ENCODE measurements at places on chromosomes 11 and 22.

- no peak for DNase-seq
Observed at GRCh38 chr11:69253028-69253427, 40.9 kb upstream of the MYEOV start.

GRCh38 chr11:128563308-128563707, 24.1 kb downstream of the ETS1 start:
- DNase-seq = no peak

- DNase-seq = no peak
Observed at GRCh38 chr11:67321313-67321871, 18.1 kb downstream of the SSH3 start.

DNA sequence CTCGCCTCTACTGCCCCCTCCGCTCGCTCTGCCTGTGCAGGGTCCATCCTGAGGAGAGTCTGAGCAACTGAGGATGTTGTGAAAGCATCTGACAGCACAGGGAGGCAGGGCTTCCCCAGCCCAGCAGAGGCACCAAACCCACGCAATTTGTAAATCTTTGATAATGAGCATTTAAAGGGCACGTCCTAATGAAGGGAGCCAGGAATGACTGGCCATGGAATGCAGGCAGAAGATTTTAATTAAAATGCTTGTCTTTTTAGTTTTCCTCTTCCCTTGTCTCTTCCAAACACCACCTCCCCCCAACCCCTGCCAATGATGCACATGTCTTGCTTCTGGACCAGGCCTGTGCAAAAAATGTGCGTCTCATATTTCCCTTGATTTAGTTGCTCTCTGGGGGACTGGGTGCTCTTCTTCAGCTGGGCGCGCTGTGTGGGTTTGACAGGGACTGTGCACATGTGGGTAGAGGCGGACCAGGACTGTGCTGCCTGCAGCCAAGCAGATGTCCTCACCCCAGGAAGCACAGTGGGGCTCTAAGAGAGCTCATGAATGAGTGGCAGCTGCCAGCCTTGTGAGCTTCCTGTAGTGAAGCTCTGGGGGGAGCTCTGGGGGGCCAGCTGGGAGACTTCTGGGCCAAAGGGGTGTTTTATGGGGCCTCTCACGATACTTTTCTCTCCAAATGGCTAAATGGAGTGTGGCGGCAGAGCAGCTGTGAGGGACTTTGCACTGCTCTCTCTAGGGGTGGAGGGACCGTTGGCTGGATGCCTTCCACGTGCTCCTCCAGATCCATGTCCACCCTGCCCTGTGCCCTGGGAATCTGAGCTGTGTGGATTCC, 273.5 kb downstream of the ST3GAL4 start:
- DNase-seq = no peak

DNA sequence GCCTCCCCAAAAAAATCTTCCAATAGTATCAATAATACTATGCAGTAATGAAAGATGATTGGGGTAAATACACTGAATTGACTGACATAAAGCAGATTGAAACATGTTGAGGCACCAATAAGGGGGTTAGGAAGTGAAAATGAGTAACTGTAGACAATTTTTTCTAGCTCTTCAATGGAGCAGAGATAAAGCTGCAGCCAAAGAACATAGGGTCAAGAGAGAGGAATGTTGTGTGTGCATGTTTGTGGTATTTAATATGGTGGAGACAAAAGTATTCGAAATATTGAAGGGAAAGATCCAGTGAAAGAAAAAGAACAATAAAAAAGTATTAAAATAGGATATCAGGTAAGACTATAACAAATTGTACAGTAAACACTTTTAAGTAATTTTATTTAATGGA, 450.0 kb upstream of the CCDC179 start:
- DNase-seq = no peak
